Mesendoderm (in vitro differentiated cells): ENCODE measurements at places on chromosomes 3 and 15.

GRCh38 chr3:45109771-45110508 is 36.2 kb downstream of the CDCP1 start:
- DNase-seq: no peak

- no peak for DNase-seq
These were observed 57.6 kb downstream of the RAB11A start for GRCh38 chr15:65926899-65927298.

GRCh38 chr3:62950210-62950609 is 75.0 kb upstream of the CADPS start:
- peak; percentile 5 for DNase-seq

DNA sequence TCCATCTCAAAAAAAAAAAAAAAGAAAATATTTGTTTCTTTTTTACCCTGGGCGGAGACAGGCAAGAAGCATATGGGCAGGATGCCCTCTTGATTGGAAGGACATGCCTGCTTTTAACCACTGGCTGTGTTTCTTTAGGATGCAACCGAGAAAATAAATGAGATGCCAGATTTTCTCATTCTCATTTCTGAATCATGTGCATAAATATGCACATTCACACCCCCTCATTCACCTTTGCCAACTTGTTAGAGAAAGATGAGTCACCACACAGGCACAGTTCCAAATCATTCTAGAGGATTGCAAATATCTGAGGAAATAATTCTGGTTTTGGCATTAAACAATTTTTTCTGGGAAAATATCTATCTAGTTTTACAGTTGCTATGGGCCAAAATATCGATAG is 3.3 kb downstream of the LIPH start:
- no peak for DNase-seq

DNA sequence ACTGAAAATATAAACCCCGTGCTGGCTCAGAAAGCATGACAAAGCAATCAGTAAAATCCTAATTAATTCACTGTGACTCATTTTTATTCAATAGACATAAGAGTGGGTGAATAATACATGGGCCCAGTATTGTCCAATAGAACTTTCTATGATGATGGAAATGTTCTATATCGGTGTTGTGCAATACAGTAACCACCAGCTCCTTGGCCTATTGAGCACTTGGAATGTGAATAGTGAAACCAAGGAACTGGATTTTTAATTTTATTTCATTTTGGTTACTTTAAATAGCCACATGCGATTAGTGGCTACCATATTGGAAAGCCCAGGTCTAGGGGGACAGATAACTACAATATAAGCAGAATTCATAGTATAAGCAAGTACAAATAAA is 69.8 kb upstream of the PPP2R3A start:
- DNase-seq: no peak

DNA sequence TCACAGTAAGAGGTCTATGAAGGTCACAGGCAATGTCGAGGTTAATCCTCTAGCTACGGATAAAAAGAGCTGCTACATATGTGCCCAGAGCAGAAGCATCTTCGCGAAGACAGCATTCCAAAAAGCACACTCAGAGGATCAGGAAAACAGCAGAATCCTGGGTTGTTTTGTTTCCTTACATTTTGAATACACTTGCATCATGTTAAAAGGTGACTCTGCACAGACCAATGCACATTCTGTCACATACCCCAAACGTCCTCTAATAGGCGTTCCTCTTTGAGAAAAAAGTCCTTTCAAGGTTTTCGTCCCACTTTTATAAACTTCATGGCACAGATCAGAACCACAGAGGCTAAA is 52.7 kb downstream of the VGLL4 start:
- DNase-seq: peak; percentile 42

GRCh38 chr15:96733721-96734120 is 403.2 kb downstream of the NR2F2 start:
- no peak for DNase-seq

DNA sequence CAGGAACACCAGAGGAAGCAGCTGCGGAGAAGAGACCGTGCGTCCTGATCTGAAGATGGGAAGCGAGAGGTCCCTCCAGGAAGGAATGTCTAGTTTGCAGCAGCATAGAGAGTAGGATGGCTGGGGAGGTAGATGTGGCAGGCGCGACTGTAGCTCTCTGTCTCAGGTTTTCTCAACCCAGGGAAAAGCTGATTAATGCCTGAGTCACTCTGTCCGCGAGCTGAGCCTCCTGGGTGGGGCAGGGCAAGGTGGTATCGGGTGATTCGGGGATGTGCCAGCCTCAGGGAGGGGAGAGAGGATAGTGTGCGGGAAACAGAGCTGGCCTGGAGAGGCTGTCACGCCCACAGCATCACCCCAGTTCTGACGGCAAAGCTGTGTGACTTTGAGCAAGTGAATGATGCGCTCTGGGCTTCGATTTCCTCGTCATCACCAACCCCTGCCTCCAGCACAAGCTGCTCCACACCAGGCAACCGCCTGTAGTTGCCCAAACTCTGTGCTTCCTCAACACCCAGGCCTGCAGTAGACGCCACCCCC is 28.4 kb downstream of the CPN2 start:
- DNase-seq: no peak
